ENCODE measurements at places on chromosomes 1 and 21. TPM values are rescaled to one million over a fixed set of nuclear protein-coding genes. Genes with fewer than 3 reads are reported as not detected.

Gene MYCL
- 11.6 TPM for total RNA-seq

Gene CACNA1S
- total RNA-seq = not detected

DNA sequence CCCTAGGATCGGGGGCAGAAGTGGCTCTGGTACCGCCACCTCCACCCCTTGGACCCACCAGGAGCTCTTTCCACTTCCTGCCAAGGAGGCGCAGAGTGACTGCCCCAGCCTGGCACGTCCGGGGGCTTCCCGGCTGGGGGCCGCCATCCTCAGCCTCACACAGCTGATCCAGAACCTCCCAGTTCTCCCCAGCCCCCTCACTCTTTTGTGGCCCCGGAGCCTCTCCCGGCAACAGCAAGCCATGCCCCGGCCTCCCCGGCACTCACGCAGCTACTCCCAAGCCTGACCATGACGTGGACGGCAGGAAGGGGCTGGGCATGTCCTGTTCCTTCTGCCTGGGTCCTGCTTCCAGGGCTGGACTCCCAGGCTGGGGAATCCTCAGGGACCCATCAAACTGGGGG lies 17.1 kb downstream of the TP73 start:
- no peak for DNase-seq

Gene NBPF15
- total RNA-seq = 14.2 TPM
